ENCODE measurements at places on chromosomes 5 and 9.

GRCh38 chr5:112492291-112492690, 73.2 kb upstream of the EPB41L4A start:
- DNase-seq = peak; percentile 54

GRCh38 chr5:179730852-179731251, 1.8 kb upstream of the MAML1 start:
- DNase-seq = no peak

DNA sequence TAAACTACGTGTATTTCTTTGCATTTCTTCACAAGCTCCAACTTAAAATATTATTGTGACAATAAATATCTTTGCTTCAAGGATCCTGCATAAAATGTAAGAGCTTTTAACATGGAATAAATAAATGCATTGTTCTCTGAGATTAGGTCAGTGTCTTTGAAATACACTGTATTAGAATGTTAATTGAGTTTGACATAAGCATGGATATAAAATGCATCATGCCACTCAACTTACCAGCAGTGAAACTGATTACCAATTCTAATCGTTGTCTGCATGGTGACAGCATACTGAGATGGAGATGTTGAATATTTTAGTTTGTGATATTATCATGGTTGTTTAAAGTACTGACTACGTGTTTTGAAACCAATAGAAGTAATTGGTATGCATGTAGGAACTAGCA, 555.3 kb upstream of the ZNF608 start:
- DNase-seq = no peak

GRCh38 chr5:169296419-169297143, 4.4 kb downstream of the SLIT3 start:
- DNase-seq = no peak

GRCh38 chr5:57891443-57891842, 408.8 kb upstream of the ACTBL2 start:
- no peak for DNase-seq

- no peak for DNase-seq
Observed at GRCh38 chr5:126482591-126482990, 59.4 kb downstream of the GRAMD2B start.

- DNase-seq = no peak
Observed at GRCh38 chr9:130786526-130786925, 48.5 kb upstream of the ABL1 start.

DNA sequence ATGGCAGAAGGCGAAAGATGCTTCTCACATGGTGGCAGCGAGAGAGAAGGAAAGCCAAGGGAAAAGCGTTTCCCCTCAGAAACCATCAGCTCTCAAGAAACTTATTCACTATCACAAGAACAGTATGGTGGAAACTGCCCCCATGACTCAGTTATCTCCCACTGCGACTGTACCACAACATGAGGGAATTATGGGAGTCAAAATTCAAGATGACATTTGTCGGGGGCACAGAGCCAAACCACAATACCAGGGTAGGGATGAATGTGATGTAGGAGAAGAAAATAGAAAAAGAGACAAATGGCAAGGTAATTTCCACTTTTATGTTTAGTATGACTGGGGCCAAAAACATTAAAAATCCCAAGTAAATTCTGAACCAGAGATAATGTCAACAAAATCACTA, 216.8 kb downstream of the TRIM36 start:
- DNase-seq = no peak

- DNase-seq = no peak
Observed at GRCh38 chr9:93212409-93212808, 28.5 kb downstream of the WNK2 start.

All from GM19239 (cell line).